ENCODE measurements at places on chromosomes 2 and 18. TPM values are rescaled to one million over a fixed set of nuclear protein-coding genes. Genes with fewer than 3 reads are reported as not detected.
A peak's percentile ranks its signal among the peaks of the same experiment; 100 is the strongest.

- no peaks in the 10 kb centered on the region for H3K27me3 ChIP-seq
- peak; percentile 51 for DNase-seq
- H3K4me3 ChIP-seq, result no peak overlapping the region
- H3K27ac ChIP-seq, result peak overlapping the region; percentile 58
- H3K36me3 ChIP-seq, result peaks cover 22% of the 10 kb centered on the region
These were observed 293.5 kb downstream of the ARHGAP15 start for GRCh38 chr2:143422681-143423080.

DNA sequence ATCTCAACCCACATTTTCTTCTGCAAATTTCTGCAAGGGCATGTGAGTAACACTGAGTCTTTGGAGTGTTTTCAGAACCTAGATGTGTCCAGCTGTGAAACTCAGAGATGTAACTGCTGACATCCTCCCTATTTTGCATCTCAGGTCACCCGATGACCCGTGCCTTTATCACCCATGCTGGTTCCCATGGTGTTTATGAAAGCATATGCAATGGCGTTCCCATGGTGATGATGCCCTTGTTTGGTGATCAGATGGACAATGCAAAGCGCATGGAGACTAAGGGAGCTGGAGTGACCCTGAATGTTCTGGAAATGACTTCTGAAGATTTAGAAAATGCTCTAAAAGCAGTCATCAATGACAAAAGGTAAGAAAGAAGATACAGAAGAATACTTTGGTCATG, 8.0 kb downstream of the UGT1A1 start:
- peaks cover 19% of the 10 kb centered on the region for H3K27me3 ChIP-seq
- H3K4me3 ChIP-seq, result no peak overlapping the region

DNA sequence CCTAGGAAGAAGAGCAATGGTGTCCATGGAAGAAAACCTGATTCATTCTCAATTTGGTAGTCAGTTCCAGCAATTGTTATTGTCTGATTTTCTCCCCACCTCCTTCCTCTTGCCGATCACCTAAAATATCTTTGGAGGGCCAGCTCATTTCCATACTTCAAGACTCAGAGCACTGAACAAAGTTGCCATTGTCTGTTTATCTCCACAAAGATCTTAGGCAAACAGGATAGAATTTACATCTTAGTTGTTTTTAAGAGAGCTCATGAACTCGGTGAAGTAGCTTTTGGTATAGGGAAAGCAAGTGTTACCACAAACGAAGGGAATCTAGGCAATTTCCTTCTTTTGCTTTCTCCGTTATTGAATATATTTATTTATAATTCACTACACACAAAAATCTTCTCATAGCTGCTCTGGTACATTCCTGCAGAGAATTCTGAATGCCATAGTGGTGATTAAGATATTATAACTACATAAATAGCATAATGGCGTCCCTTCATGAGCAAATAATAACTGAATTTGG, 41.5 kb upstream of the CHST9 start:
- no peak for DNase-seq
- no peak overlapping the region for H3K4me3 ChIP-seq
- H3K27me3 ChIP-seq, result no peaks in the 10 kb centered on the region

DNA sequence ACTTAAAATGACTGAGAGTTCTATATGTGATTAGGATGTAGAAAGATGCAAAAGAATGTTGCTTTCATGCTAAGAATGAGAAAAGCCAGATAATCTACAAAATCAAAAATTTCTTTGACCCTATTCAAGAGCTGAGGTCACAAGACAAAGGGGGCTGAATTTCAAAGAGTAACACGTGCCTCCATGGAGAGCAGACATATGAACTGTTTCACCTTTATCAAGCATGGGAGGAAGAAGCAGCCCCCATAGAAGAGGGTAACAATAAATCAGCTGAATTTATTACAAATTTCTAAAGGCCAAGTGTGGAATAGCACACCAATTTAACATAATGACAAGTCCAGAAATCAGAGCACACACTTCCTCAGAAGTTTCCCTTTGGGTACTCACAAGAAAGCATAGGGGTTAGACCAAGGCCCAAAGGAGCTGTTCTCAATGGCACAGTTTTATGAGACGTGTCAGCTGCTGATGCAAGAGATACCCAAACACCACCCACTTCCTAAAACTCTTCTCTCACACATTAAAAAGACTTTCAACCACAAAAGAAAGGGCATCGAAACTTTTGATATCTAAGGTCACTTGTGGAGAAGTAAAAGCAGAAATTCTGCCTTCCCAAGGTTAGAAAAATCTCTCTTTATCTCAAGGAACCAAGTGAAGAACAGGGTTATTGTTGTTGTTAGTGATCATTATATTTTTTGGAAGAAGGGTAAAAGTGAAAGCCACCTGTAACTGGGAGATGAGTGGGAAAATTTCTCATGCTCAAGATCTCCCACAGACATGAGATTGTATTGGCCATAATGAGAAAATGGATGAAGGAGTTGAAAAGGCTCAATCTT, 950.1 kb downstream of the TRIB2 start:
- no peak overlapping the region for H3K27ac ChIP-seq
- no peak overlapping the region for H3K4me3 ChIP-seq
- no peaks in the 10 kb centered on the region for H3K4me1 ChIP-seq
- no peaks in the 10 kb centered on the region for H3K36me3 ChIP-seq

GRCh38 chr2:10157293-10157692, 34.8 kb downstream of the RRM2 start:
- DNase-seq, result no peak
- no peak overlapping the region for H3K27ac ChIP-seq
- H3K27me3 ChIP-seq, result no peaks in the 10 kb centered on the region
- H3K4me1 ChIP-seq, result peaks cover 20% of the 10 kb centered on the region

GRCh38 chr2:68767031-68767961, 32.7 kb downstream of the ARHGAP25 start:
- peaks cover 27% of the 10 kb centered on the region for H3K36me3 ChIP-seq
- peaks cover 91% of the 10 kb centered on the region for H3K4me1 ChIP-seq
- H3K4me3 ChIP-seq, result peak overlapping the region; percentile 83

- peak; percentile 58 for DNase-seq
- H3K27me3 ChIP-seq, result no peaks in the 10 kb centered on the region
- H3K36me3 ChIP-seq, result peaks cover 69% of the 10 kb centered on the region
These were observed 24.3 kb upstream of the STAT1 start for GRCh38 chr2:191038241-191038725.

GRCh38 chr18:3852321-3852720, 402.3 kb downstream of the TGIF1 start:
- H3K4me1 ChIP-seq, result no peaks in the 10 kb centered on the region
- DNase-seq, result no peak
- no peak overlapping the region for H3K27ac ChIP-seq
- H3K27me3 ChIP-seq, result no peaks in the 10 kb centered on the region
- H3K36me3 ChIP-seq, result no peaks in the 10 kb centered on the region

MAP3K19 gene
- not detected for total RNA-seq

ABCA12 gene
- total RNA-seq, result not detected

All from activated CD8-positive, alpha-beta T cell treated with anti-CD3 and anti-CD28 coated beads, Interleukin-2, amount 10 ng/mL, durations not matched to agents 7 days and 5 days (primary cell).